ENCODE measurements at places on chromosomes 3 and 15.

DNA sequence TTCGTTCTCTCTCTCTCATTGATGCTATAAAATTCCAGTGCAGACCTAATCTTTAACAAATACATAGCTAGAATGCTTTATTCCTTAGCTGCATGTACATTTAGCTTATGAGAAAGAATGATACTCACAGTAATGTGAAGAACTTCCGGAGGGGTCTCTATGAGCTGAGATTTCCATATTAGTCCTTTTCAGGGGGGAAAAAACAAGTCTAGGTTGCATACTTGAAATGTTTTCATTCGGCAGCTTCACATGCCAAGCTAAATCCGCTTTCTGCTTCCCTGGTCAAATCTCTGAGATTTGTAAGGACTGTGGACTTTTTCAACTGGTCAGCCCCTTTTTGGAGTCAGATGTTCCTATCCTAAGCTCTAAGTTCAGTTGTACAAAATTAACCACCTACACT is 111.5 kb upstream of the COL8A1 start:
- no peak for DNase-seq

- no peak for DNase-seq
Observed at GRCh38 chr3:12716605-12717151, 42.4 kb downstream of the TMEM40 start.

DNA sequence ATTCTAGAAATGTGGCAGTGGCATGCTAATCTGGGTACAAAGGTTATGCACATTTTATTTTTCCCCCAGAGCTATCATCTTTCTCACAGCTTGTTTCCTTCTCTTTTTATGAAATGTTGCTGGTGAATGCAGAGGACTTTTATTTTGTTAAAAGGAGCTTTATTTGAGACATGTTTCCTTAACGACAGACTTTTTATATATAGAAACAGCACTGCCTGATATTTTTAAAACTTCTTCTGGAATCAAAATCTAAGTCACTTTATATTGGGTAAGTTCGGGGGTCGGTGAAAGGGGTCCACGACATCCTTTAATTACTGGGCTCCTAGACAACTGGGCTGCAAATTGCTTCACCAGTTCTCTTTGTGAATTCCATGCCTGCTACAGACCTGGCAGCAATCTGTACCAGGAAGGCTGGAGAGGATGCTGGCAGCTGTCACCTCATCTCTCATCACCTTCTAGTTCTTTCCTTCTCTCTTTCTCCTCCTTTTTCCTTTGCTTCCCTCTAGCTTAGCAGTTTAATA is 464.7 kb downstream of the PDCD6IP start:
- no peak for DNase-seq

- no peak for DNase-seq
Observed at GRCh38 chr3:70519913-70520659, 207.6 kb upstream of the MDFIC2 start.

GRCh38 chr3:71310980-71311660 is 272.4 kb downstream of the FOXP1 start:
- no peak for DNase-seq

All from caudate nucleus (tissue), 63 donors.